ENCODE measurements at places on chromosomes 1 and 21.
A peak's percentile ranks its signal among the peaks of the same experiment; 100 is the strongest.

- DNase-seq: no peak
Measured at GRCh38 chr1:109273570-109274288, 9.2 kb downstream of the PSRC1 start.

DNA sequence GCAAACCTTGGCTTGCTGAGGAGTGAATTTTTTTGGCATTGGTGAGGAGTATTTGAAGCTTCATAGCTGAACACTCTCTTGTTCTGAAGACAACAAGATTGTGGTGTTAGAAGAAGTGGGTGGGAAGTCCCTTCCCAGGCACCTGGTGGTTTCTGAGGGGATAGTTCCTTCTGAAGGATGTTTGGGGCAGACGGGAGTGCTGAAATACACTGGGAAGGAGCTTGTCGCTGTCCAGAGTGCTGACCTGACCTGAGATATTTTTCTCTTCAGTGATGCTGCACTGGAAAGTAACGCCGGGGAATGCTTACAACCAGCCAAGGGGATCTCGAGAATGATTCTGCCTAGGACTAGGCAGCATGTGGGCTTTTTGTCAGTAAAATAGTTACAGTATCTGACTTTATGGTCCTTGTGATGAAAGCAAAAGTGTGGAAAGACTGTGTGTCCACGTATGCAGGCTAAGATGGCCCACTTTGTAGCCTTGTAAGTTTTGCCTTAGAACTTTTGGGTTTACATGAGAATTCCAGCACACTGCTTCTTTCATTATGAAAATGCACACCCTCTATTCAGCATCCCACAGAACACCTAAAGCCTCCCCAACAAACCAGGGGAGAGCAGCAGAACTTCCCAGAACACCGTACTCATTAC lies 33.1 kb upstream of the NFASC start:
- DNase-seq: peak; percentile 65

GRCh38 chr1:208500375-208500774 lies 256.2 kb upstream of the PLXNA2 start:
- no peak for DNase-seq

DNA sequence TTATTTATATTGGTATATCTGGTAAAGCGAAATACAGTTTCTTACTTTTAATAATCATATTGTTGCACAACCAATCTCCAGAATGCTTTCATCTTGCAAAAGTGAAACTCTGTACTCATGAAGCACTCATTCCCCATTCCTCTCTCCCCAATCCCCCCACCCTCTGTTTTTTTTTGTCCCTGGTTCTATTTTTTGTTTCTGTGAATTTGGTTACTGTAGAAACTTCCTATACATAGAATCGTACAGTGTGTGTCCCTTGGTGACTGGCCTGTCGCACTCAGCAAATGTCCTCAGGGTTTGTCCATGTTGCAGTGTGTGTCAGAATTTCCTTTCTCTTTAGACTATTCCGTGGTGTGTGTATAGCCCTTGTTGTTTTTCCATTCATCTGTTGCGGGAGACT lies 7.9 kb upstream of the NLRP3 start:
- no peak for DNase-seq

GRCh38 chr1:70675737-70676156 lies 264.7 kb downstream of the CTH start:
- no peak for DNase-seq

- DNase-seq: no peak
Measured at GRCh38 chr1:224014330-224014649, 99.6 kb upstream of the FBXO28 start.

DNA sequence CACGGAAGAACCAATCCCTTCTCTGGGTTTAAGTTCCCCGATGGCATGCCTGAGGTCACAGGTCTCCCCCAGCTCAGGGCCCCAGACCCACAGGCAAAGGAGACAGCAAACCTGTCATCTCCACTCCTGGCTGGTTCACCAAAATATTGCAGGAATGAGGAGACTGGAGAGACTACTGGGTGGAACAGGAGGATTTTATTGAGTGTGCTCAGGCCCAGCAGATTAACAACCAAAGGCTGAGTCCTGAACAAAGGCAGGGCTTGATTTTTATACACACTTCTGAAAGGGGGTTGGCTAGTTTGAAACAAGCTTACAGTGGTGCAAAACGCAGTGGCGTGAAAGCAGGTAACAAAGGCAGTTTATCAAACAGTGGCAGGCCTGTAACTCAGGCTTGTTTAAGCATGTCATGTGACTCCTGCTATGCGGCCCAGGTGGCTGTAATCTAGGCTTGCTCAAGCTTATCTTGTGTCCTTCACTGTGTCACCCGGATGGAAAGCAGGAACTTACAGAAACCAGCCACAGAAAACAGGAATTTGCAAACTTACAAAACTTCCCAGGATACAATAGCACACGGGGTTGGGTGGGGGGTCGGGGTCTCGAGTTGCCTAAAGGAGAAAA lies 27.4 kb upstream of the KCNJ15 start:
- no peak for DNase-seq

DNA sequence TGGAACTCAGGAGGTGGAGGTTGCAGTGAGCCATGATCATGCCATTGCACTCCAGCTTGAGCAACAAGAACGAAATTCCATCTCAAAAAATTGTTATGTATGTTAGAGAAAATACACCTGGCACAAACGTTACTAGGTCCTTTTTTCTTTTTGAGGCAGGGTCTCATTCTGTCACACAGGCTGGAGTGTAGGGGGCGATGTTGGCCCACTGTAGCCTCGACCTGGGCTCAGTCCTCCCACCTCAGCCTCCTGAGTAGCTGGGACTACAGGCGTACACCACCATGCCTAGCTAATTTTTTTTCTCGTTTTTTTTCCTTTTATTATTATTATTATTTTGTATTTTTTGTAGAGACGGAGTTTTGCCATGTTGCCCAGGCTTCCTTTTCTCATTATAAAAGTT lies 4.4 kb downstream of the HAX1 start:
- no peak for DNase-seq

- DNase-seq: no peak
Measured at GRCh38 chr1:35326246-35326866, 57.8 kb downstream of the ZMYM4 start.

DNA sequence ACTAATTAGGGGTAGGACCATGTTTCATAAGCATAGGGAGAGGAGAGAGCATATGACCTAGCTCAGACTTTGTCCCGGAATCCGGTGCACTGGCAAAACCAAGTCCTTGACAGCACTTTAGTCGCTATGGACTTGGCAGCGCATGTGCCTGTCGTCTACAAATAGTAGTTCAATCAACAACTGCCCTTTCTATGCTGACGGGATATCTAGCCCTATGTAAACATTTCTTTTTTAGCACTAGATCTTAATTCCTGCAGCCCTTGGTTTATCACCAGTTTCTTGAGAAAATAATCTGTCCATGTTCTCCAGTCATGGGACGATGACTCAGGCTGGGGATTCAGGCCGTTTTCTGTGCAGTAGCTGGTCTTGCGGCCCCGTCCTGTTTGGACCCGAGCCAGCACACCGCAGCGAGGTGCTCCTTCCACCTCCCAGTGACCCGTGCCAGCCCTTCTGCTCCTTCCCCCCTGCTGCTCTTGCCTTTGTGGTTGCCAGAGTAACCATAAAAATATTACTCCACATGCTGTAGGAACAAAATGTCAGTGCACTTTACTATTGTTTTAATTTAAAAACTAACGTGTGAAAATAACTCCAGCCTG lies 8.6 kb upstream of the MT1HL1 start:
- DNase-seq: peak; percentile 60

GRCh38 chr1:115712911-115713609 lies 55.5 kb downstream of the CASQ2 start:
- DNase-seq: no peak

DNA sequence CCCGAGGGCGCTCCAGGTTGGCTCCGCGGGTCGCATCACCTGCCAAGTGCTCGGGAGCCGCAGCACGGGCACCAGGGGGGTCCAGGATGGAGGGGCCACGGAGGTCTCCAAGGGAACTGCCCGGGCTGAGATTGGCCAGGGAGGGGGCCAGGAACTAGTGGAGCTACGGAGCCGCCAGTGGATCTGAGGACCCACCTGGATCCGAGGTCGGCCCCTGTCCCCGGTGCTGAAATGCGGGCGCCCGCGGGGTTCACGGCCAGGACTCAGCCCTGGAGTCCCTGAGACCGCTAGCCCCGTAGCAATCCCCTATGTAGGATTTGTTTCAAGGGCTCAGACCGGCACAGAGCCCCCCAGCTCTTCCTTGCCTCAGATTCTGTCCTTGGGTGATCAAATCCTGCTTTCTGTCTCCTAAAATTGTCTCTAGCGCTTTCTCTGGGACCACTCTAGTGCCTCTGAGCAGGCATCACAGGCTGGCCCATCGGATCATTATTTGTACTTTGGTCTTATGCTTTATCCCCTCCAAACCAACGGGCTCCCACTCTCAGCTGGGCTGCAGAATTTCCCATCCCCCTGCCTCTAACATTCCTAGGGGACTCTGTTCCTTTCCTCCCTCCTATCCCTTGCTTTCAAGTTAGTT lies 27.3 kb downstream of the KIAA2013 start:
- DNase-seq: no peak

DNA sequence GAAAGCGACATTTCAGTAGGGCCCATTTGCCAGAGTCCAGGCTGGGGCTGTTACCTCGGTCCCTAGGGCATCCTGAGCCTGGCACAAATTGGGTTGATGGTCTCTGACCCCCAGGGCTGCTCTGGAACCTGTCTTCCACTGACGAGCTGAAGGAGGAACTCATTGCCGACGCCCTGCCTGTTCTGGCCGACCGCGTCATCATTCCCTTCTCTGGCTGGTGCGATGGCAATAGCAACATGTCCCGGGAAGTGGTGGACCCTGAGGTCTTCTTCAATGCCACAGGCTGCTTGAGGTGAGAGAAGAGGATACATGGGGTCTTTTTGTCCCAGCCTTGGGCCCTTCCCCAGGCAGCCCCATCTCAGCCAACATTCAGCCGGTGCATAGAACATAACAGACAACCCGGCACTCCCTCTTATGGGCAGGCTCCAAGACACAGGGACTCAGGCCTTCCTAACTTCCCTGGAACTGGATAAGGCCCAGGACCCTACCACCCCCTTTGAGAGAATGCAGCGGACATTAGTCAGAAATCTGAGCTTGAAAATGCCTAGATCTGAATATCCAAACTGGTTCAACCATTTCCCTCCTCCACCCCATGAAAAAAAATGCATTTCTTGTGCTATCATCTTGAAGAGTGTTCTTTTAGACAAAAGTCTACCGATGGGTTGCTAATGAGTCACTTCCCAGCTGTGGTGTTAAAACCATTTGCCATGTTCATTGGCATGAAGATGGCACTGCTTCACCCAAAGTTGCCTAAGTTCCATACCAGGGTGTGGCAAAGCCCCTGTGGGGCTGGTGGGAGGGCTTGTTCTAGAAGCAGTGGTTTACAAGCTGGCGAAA lies 35.4 kb downstream of the PKP1 start:
- DNase-seq: no peak

- DNase-seq: peak; percentile 30
Measured at GRCh38 chr1:225871359-225872074, 10.7 kb downstream of the TMEM63A start.

GRCh38 chr1:167706931-167707877 lies 14.6 kb upstream of the MPZL1 start:
- DNase-seq: no peak

DNA sequence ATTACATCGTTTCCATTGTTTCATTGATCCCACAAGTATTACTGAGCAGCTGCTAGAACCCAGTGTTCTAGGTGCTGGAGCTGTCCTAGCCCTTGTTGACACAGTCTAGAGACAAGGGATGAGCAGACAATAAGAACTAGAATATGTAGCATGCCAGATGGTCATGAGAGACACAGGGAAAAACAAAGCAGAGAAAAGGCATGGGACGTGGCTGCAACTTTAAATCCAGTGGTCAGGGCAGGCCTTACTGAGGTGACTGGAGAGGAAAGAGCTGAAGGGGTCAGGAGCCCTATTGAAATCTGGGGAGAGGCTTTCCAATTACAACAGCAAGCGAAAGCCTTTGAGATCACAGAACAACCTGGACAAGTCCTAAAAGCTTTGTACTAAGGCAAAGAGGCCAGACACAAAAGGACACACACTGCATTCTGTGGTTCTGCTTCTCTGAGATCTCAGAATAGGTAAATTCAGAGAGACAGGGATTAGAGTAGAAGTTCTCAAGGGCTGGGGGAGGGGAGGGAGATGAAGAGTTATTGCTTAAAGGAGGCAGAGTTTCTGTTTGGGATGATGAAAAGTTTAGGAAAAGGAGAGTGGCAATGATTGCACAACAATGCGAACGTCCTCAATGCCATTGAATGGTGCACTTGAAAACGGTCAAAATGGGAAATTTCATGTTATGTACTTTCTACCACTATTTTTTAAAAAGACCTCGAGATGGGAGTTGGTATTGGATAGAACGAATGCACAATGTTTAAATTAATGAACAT lies 467.4 kb upstream of the VAMP3 start:
- DNase-seq: no peak

GRCh38 chr21:34833465-34833864 lies 164.7 kb downstream of the CLIC6 start:
- DNase-seq: no peak

DNA sequence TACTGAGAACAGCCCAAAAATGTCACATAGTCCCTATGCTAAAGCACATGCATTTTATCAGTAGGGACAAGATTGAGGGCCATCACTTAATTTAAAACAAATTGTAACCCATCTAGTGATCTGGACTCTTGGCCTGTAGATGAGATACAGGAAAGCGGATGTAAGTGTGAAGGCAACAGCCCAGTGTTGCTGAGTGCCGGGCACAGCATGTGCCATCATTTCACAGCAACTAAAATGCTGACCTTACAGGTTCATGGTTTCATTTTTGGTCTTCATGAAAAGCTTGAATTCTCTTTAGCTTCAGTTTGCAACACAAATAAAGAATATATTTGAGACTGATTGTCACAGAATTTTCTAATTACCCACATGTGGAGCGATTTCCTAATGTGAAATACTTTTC lies 5.8 kb downstream of the COG2 start:
- no peak for DNase-seq

- DNase-seq: no peak
Measured at GRCh38 chr1:9493326-9493725, 45.9 kb upstream of the SLC25A33 start.

DNA sequence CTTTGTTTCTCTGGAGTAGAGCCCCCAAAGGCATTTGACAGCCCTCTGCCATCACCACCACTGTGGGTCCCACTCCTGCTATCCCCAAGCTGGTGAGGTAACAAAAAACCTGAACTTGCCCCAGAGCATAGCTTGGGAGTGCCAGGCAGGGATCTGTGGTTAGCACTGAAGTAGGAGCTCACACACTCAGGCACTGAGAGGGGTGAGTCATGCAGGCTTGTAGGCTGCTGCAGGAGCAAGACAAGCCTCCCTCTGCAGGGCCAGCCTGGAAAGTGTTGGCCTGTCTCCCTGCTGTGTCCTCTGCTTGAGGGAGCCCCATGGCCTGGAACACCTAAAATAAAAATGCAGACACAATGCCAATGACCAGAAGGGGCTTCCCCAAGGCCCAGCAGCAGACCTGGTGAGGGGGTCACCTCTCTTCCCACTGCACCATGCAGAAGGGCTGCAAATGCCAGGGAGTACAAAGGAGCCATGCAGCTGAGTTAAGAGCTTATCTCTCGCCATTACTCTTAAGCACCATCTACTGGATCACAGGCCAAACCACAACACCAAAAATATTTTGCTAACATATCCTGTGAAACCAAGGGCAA lies 108.9 kb upstream of the POGK start:
- DNase-seq: no peak

DNA sequence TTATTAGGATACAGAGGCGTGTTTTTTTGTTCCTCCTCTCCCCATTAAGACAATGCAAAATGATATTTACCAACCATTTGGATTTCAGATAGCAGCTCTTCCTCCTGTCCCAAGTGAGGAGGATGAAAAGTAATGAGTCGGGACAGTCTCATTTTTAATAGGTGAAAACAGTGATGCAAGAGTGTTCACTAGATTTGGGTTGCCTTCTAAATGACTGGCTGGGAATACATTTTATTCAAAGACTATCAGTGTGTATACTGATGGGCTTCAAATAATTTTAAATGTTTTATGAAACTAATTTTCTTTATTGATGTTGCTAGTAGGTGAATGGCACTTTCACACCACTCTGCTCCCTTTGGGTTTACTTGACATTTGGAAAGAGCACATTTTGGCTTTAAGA lies 2.1 kb downstream of the RCOR3 start:
- no peak for DNase-seq
